ENCODE measurements at places on chromosomes 6 and 20. TPM values are rescaled to one million over a fixed set of nuclear protein-coding genes. Genes with fewer than 3 reads are reported as not detected.

- peaks cover 2% of the 10 kb centered on the region for H3K4me1 ChIP-seq
- H3K27ac ChIP-seq: no peak overlapping the region
- no peaks in the 10 kb centered on the region for H3K27me3 ChIP-seq
- DNase-seq: no peak
- no peak overlapping the region for H3K4me3 ChIP-seq
These were observed 29.8 kb upstream of the CCN2 start for GRCh38 chr6:131980791-131981623.

DNA sequence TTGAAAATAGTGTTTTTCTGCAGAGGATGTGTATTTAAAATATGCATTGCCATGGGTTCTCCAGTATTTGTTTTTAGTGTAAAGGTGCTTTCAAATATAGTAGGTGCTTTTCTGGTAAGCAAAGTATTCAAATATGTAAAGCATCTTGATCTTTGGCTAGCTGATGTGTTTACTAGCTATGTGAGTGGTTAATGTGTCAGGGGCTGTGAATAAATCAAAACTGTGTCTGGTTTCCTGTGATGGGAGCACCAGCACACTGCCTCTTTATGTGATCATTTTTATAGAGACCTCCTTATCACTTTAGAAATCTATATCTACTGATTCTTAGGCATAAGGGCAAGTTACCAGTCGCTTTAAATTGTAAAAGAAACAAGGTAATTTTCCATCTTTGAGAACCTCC, 388.9 kb upstream of the MAN1A1 start:
- no peaks in the 10 kb centered on the region for H3K36me3 ChIP-seq
- H3K27ac ChIP-seq: no peak overlapping the region
- H3K27me3 ChIP-seq: peaks cover 2% of the 10 kb centered on the region

- no peak for DNase-seq
- peaks cover 77% of the 10 kb centered on the region for H3K4me1 ChIP-seq
- H3K36me3 ChIP-seq: no peaks in the 10 kb centered on the region
- H3K27ac ChIP-seq: peak overlapping the region; percentile 98
- peak overlapping the region; percentile 90 for H3K4me3 ChIP-seq
- no peaks in the 10 kb centered on the region for H3K27me3 ChIP-seq
These were observed 659 bp downstream of the PRDM1 start for GRCh38 chr6:106086814-106087175.

DNA sequence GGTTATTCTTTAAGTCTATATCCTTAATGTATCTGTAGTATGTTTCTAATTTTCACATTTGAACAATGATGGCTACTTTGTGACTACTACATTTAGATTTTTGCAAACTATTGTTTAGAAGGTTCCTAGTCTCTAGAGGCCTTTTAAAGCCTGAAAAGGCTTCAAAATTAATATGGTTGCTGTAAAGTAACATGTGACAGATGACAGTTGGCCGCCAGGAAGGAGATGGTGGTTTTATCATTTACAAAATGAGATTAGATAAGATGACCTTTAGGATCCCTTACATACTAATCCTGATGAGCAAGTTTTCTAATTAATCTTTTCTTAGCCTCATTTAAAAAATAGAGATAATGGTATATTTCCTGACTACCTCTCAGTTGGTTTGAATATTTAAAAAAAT, 18.8 kb downstream of the SCAF8 start:
- DNase-seq: no peak
- no peak overlapping the region for H3K27ac ChIP-seq
- H3K36me3 ChIP-seq: no peaks in the 10 kb centered on the region
- H3K27me3 ChIP-seq: no peaks in the 10 kb centered on the region
- no peak overlapping the region for H3K4me3 ChIP-seq

The HLA-DOB gene
- not detected for total RNA-seq

GRCh38 chr6:41405941-41406727, 70.7 kb downstream of the NCR2 start:
- H3K4me1 ChIP-seq: peaks cover 10% of the 10 kb centered on the region
- DNase-seq: no peak
- peaks cover 17% of the 10 kb centered on the region for H3K27me3 ChIP-seq

The SUPT3H gene
- 28.5 TPM for total RNA-seq

GRCh38 chr6:25387911-25388310, 108.7 kb downstream of the CARMIL1 start:
- H3K36me3 ChIP-seq: no peaks in the 10 kb centered on the region
- no peak overlapping the region for H3K27ac ChIP-seq
- H3K4me3 ChIP-seq: no peak overlapping the region
- no peaks in the 10 kb centered on the region for H3K27me3 ChIP-seq
- DNase-seq: no peak

The DSP gene
- 109 TPM for total RNA-seq

The DCDC2 gene
- total RNA-seq: 0.13 TPM

GRCh38 chr20:23565503-23566045, 2.7 kb downstream of the CST9L start:
- H3K36me3 ChIP-seq: no peaks in the 10 kb centered on the region
- H3K4me3 ChIP-seq: no peak overlapping the region
- DNase-seq: no peak
- H3K4me1 ChIP-seq: peaks cover 2% of the 10 kb centered on the region
- no peaks in the 10 kb centered on the region for H3K27me3 ChIP-seq
- no peak overlapping the region for H3K27ac ChIP-seq

GRCh38 chr6:35044761-35045421, 96.2 kb downstream of the TCP11 start:
- DNase-seq: no peak
- H3K27ac ChIP-seq: peak overlapping the region; percentile 92
- H3K4me1 ChIP-seq: peaks cover 61% of the 10 kb centered on the region

The SLC23A2 gene
- total RNA-seq: 71.3 TPM

DNA sequence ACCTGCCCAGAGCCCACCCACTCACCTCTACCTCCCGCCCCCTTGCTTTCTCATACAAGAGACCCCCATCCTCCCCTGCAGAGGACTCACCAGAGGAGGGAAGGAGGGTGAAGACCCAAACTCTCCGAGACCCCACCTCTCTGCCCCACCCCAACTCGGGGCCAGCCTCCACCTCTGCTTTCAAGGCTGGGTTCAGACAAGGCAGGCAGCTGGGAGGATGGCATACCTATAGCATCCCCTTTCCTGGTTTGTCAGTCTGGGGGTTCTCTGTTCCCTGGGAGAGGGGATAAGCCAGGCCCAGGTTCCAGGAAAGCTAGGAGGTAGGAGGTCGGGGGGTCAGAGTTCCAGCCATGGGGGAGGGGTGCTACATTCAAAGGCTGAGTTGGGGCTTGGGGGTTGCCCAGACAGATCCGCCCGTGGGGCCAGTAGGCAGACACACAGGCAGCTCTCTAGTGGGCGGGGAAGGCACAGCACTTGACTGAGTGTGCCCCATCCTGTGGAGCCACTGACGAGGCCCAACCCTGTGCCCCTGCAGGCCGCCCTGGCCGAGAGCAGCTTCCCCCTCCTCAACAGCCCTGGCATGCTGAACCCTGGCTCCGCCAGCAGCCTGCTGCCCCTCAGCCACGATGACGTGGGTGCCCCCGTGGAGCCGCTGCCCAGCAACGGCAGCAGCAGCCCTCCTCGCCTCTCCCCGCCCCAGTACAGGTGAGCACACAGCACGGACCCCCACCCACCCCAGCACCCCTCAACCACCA, 40.8 kb upstream of the MDFI start:
- H3K36me3 ChIP-seq: peaks cover 7% of the 10 kb centered on the region
- H3K27me3 ChIP-seq: peaks cover 5% of the 10 kb centered on the region
- DNase-seq: no peak
- H3K4me3 ChIP-seq: no peak overlapping the region
- peaks cover 7% of the 10 kb centered on the region for H3K4me1 ChIP-seq

- H3K4me3 ChIP-seq: no peak overlapping the region
- H3K4me1 ChIP-seq: peaks cover 5% of the 10 kb centered on the region
- H3K36me3 ChIP-seq: no peaks in the 10 kb centered on the region
- H3K27me3 ChIP-seq: no peaks in the 10 kb centered on the region
- no peak overlapping the region for H3K27ac ChIP-seq
These were observed 125.0 kb downstream of the TBX18 start for GRCh38 chr6:84639396-84639795.

The EDN3 gene
- total RNA-seq: not detected

The PLAGL2 gene
- 23.7 TPM for total RNA-seq

DNA sequence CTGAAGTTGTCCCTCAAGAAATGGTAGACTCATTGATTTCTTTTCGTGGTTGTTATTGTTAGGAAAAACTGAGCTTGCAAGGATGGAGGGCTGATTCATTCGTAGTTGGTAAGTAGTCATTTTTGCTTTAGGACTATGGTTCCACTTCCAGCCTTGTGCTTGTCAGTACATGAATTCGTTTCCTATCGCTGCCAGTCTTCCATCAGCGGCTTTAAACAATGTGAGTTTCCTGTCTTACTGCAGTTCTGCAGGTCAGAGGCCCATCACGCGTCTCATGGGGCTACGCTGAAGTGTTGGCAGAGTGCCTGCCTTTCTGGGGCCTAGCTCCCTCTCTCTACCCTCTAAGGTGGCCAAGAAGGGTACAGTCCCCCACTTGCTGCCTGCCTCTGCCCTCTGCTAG, 11.4 kb upstream of the MDFI start:
- no peak overlapping the region for H3K4me3 ChIP-seq
- DNase-seq: no peak
- H3K36me3 ChIP-seq: peaks cover 5% of the 10 kb centered on the region
- peak overlapping the region; percentile 44 for H3K27ac ChIP-seq
- peaks cover 4% of the 10 kb centered on the region for H3K27me3 ChIP-seq

DNA sequence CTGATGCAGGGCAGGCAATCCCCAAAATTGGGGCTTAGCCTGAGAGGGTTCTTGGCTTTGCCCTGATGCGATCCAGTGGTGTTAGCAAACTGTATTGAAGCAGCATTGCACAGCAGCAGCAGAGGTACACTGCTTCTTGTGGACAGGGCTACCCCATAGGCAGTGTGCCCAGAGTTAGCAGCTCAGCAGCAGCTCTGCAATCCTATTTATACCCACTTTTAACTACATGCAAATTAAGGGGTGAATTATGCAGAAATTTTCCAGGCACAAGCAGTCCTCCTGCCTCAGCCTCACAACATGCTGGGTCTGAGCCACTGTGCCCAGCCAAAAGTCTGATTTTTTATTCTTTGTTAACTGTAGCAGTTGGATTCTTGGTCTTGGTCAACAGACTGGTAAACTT, 3.8 kb downstream of the C20orf173 start:
- no peak overlapping the region for H3K27ac ChIP-seq
- H3K27me3 ChIP-seq: no peaks in the 10 kb centered on the region
- H3K4me3 ChIP-seq: no peak overlapping the region
- no peak for DNase-seq
- no peaks in the 10 kb centered on the region for H3K4me1 ChIP-seq
- H3K36me3 ChIP-seq: no peaks in the 10 kb centered on the region

DNA sequence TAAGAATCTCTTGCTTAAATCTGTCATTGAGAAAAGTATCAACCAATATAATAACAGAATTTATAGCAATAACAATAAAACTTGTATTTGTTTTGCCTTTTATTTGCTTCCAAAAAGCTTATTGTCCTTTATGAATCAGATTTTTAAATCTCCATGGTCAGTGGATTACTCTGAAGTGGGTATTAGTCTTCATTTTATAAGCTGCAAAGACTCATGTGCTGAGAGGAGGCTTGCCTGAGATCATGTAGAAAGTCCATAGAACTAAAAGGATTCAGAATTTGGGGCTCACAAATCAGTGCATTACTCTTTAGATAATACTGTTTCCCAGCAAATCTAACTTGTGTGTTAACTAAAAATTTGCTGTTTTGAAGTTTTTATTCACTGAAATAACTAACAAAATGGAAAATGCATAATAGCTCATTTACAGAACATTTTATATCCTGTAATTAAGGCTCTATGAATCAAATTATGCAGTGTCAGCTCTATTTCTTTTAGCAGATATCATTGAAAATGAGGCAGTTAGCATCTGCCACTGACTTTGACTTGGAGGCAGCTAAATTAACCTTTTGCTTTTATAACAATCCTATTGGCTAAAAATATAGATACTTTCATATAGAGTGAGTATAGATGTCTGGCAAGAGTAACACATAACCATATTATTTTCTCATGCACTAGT, 781.1 kb upstream of the CITED2 start:
- H3K27ac ChIP-seq: no peak overlapping the region
- no peak for DNase-seq
- H3K4me3 ChIP-seq: no peak overlapping the region
- H3K27me3 ChIP-seq: peaks cover 1% of the 10 kb centered on the region
- H3K4me1 ChIP-seq: no peaks in the 10 kb centered on the region

DNA sequence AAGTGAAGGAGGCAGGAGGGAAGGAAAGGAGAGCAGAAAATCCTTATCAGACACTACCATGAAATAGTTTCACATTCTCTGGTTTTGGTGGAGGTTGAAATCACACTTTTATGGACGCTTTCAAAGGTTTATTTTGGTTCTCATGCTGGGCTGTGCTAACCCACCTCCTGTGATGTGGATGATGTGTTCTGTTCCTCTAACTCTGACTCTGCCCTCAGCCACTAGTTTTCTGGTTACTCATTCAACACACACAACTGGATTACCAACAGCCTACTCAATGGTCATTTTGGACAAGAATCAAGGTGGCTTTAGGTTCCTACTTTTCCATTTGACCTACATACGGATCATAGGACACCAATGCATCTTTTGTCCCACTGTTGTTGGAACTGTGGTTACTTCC, 522.1 kb upstream of the BTBD3 start:
- H3K27me3 ChIP-seq: no peaks in the 10 kb centered on the region
- no peaks in the 10 kb centered on the region for H3K4me1 ChIP-seq
- no peaks in the 10 kb centered on the region for H3K36me3 ChIP-seq
- DNase-seq: no peak
- H3K4me3 ChIP-seq: no peak overlapping the region

DNA sequence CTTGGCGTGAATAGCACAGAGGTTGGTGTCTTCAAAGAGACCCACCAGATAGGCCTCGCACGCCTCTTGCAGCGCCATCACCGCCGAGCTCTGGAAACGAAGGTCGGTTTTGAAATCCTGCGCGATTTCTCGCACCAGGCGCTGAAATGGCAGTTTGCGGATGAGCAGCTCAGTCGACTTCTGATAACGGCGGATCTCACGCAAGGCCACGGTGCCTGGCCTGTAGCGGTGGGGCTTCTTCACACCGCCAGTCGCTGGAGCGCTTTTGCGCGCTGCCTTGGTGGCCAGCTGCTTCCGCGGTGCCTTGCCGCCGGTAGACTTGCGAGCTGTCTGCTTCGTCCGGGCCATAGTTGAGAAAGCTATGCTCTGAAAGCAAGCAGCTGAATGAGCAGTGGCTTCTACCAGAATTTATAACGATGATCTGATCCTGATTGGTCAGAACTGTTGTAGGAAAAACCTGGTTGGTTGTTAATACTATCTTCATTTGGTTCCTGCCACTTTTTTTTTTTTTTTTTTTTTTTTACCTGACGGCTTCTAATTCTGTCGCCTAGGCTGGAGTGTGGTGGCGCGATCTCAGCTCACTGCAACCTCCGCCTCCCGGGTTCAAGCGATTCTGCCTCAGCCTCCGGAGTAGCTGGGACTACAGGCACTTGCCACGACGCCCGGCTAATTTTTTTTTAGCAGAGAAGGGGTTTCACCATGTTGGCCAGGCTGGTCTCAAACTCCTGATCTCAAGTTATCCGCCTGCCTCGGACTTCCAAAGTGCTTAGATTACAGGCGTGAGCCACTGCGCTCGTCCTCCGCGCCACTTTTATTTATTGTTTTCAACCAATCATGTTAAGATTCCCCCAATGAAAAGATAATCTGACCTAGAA, 21.5 kb downstream of the OR2B2 start:
- peaks cover 3% of the 10 kb centered on the region for H3K36me3 ChIP-seq
- H3K4me3 ChIP-seq: peak overlapping the region; percentile 87

GRCh38 chr6:99362678-99363268, 13.3 kb upstream of the FAXC start:
- DNase-seq: no peak
- no peak overlapping the region for H3K27ac ChIP-seq
- H3K36me3 ChIP-seq: no peaks in the 10 kb centered on the region
- no peak overlapping the region for H3K4me3 ChIP-seq

GRCh38 chr6:25387483-25387882, 108.3 kb downstream of the CARMIL1 start:
- DNase-seq: no peak
- no peaks in the 10 kb centered on the region for H3K36me3 ChIP-seq
- no peak overlapping the region for H3K27ac ChIP-seq
- H3K4me1 ChIP-seq: peaks cover 24% of the 10 kb centered on the region
- H3K4me3 ChIP-seq: no peak overlapping the region

The MCHR2 gene
- not detected for total RNA-seq
